ENCODE measurements at places on chromosomes 16 and 17.

- no peak for DNase-seq
These were observed 51.2 kb downstream of the COPRS start for GRCh38 chr17:31807846-31808245.

DNA sequence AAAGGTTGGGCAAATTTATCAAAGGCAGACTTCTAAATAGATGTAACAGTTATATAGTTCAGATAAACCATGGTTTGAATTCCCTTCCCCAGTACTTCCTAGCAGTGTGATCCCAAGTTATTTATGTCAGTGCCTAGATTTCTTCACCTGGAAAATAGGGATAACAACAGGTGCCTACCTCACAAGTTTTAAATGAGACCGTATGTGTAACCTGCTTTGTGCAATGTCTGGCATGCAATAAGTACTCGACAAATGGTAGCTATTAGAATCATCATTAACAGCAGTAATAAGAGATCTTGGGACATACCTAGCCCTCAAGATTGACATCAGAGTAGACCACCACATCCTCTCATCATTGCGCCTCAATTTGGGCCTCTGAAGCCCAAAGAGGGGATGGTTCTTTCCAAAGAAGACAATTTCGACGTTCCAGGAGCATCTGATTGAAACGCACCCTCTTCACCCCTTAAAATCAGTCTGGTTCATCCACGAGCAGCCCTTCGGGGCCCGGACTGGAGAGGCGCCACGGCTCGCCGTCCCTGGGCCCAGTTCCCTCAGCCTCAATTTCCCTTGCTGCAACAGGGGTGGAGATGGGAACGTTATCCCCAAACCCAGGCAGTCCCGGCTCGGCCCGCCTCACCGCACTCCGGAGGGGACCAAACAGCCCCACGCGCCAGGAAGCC, 541 bp downstream of the ACACA start:
- no peak for DNase-seq

GRCh38 chr17:52106072-52106471, 52.4 kb downstream of the CA10 start:
- DNase-seq, result no peak

DNA sequence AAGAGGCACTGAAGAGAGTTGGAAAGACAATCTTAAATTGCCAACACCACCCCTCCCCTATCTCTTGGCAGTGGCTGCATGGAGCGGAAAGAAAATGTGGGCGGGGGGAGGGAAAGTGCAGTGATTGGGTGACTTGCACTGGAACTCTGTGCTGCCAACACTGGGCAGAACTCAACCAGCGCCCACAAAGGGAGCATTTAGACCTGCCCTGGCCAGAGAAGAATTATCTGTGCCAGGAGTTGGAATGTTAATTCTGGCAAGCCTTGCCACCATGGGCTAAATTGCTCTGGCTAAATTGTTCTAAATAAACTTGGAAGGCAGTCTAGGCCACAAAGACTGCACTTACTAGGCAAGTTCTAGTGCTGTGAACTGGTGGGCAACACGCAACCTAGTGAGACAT, 6.5 kb upstream of the CCL13 start:
- no peak for DNase-seq

DNA sequence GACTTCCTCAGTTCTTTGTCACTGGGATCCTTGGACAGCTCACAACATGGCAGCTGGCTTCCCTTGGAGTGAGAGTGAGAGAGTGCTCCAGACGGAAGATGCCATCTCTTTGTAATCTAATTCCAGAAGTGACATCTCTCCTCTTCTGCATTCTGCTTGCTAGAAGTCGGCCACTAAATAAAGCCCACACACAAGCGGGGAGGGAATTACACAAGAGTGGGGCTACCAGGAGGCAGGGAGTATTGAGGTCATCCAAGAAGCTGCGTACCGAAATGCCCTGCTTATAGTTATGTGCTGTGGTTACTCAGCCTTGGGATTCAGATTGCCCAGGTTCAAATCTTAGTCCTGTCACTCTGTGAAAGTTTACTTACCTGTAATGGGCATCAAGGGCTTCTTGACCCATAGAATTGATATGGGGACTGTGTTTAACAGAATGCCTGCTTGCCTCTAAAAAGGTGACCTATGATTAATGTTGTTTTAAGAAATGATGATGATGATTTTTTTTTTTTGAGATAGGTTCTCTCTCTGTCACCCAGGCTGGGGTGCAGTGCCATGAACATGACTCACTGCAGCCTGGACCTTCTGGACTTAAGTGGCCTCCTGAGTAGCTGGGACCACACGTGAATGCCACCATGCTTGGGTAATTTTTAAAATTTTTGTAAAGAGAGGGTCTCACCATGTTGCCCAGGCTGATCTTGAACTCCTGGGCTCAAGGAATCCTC, 120.9 kb upstream of the HS3ST2 start:
- DNase-seq, result no peak

DNA sequence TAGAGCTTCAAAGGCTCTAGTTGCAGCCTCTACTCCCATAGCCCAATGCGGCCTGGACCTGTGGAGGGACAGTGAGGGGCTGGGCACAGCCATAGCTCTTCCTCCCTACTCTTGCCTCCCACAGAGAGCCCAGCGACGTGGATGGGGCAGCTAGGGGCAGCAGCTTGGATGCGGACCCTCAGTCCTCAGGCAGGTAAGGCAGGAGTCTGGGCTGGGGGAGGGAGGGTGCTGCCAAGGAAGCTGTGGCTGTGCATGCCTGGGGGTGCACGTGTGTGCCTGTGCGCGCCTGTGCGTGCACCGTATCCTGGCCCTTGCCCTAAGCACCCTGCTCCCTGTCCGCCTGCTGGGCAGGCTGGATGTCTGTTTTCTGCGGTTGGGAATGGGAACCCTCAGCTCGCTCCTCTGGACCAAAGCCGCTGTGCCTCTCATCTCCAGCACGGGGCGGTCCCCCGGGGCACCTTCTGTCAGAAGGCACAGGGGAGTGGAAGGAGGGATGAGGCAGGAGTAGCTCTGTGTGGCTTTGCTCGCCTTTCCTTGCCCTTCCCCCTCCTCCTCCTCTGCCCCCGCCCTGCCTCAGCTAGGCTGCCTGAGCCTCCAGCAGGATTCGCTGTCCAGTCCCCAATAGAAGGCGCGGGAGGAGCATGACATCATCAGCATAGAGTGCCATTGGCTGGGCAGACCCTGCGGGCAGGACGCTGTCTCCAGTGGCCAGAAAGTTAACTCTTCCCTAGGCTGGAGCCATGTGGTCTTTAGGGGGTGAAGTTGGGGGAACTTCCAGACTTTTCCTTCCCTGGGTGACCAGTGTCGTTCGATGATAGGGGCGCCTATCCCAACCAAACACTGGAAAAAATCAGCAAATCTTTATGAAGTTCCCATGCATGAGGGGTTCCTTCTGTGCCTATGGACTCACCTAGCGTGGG, 797 bp downstream of the PRCD start:
- peak; percentile 94 for DNase-seq

- DNase-seq, result no peak
These were observed 21.3 kb downstream of the DNAH17 start for GRCh38 chr17:78555746-78556401.

DNA sequence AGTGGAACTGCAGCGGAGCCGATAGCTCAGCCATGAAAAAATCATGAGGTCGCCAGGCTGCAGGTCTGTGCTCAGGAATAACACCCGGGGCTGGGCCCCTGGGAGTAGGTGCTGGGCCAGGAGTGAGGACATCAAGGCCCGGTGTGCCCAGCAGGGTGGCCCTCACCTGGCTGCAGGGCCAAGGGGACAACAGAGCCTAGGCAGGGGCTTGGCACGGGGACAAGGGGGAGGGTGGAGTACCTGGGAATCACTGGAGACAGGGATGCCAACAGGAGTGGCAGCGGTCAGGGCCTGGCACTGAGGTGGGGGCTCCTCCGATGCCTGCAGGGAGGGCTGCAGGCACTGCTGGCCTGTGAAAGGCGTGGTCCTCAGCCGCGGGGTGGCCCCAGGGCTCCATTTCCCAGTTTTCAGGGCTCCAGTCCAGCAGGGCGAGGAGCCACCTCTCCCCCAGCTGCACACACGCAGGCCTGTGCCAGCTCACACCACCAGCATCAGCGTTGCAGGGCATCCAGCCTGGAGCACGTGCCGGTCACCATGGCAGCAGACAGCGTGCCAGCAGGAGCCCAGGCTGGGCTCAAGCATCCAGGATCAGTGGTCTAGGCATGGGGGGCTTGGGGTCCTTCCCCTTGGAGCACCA, 4.7 kb upstream of the FSCN2 start:
- no peak for DNase-seq

- no peak for DNase-seq
These were observed 15.5 kb upstream of the FAM83G start for GRCh38 chr17:19020016-19020415.

- no peak for DNase-seq
These were observed 17.6 kb downstream of the ABCC1 start for GRCh38 chr16:15966836-15967546.

DNA sequence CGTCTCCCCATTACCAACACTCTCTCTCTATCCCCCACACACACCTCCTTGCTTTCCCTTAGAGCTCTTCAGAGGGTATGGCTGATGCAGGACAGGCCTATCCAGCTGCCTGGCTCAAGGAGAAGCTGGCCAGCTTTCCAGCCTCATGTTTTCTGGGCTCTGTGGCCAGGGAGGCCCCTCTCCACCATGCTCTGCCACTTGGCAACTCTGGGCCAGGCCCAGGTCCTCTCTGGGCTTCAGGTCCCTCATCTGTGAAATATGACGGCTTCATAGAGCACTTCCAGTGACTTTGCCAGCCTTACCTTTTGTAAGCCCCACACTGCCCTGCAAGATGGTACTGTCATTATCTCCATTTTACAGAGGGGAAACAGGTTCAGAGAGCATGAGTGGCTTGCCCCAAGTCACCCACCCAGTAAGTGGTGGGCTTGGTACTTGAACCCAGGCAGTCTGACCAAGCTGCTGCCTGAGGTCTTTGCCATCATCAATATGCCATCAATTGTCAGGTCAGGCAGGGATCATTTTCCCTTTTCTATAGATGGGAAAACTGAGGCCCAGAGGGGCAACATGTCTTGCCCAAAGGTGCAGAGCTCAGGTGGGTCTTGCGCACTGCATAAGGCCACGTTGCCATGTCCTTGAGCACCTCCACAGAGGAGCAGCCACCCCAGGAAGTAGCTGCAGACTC, 548 bp upstream of the ADGRG5 start:
- DNase-seq, result no peak

DNA sequence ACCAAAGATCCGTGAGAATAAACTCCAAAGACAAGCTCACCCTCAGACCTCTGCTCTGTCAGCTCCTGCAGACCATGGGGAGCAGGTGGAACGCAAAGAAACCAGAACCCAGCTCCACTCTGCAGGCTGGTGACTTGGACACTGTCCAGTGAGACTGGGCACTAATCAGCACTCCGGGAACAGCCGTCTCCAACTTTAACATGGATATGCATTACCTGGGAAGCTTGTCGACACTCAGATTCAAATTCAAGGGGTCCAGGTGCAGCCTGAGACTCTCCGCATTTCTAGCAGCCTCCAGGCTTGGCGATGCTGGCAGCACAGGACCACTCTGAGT, 9.1 kb downstream of the SLX4 start:
- no peak for DNase-seq

DNA sequence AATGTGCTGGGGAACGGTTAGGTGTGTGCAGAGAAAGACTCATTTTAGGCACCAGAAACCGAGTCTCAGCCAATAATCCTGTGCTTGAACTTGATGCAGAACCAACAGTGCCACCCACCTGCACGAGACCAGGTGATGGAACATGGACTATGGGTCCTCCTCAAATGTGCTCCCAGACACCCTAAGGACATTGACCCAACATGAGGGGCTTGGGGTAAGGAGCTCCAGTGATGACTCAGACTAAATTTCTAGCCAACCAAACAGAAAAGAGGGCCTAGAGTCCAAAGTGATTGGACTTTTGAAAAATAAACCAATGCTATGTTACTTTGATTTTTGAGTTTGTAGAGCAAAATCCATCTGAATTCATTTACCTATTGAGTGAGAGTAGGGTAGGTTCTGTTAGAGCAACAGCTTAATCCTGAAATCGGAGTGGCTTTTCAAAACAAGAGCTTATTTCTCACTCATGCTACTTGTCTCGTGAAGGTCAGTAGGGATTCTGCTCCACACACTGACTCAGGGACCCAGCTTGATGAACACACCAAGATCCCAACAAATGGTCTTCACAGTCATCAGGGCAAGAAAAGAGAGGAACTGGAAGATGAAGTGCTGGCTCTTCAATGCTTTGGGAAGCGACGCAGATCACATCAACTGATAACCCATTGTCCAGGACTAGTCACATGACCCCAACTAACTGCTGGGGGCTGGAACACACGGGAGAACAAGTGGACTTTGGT, 21.8 kb downstream of the FAM20A start:
- no peak for DNase-seq

DNA sequence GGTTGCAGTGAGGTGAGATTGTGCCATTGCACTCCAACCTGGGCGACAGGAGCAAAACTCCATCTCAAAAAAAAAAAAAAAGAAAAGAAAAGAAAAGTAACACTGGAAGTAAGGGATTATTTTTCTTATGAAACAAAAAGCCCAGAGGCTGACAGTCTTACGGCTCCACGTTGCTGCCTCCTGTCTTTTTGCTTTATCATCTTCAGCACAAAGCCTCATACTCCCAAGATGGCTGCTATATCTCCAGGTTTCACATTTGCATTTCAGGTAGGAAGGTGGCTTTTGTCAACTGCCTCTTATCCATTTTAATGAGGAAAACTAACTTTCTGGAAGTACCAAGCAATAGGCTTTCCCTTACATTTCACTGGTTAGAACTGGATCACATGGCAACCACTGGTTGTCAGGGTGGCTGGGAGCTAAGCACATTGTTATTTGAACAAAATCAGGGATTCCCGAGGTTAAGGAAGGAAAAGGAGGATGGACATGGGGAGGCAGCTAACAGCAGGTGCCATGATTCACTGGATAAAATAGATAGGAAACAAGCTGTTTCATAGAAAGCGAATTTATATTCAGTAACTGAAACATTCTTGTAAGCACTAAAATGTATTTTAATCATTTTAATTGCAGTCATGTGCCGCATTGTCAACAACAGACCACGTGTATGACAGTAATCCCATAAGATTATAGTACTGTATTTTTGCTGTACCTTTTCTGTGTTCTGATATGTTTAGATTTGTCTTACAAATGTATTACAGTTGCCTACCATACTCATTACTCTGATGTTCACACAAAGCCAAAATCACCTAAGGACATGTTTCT, 58.6 kb downstream of the KSR1 start:
- no peak for DNase-seq

DNA sequence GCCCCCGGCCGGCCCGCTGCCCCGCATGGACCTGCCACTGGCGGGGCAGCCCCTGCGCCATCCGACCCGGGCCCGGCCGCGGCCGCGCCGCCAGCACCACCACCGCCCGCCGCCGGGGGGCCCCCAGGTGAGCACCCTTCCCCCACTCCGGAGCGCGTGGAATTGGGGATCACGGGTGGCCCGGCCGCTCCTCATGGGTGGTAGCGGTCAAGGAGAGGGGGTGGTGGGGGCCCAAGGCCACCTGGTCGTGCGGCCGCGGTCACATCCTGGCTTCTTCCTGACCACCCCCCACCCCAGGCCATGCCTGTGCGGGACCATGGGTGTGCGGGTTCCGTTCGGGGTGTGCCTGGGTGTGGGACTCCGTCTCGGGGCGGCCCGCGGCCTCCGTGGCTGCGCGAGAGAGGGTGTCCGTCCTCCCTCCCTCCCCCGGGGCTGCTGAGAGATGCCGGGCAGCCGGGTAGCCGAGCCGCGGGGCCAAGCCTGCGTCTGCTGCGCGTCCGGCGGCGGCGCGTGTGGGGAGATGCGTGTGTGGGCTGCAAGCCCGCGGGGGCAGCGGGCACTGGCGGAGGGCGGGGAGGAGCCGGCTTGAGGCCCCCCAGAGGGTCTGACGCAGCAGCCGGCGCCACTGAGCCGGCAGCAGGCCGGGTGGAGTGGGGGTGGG, 6.8 kb downstream of the ACD start:
- DNase-seq, result no peak

Data from muscle of arm (tissue), 14 donors.